ENCODE measurements at places on chromosomes 16 and 17.

GRCh38 chr16:35687071-35687470 is 2227.7 kb downstream of the TP53TG3F start:
- no peak for DNase-seq

DNA sequence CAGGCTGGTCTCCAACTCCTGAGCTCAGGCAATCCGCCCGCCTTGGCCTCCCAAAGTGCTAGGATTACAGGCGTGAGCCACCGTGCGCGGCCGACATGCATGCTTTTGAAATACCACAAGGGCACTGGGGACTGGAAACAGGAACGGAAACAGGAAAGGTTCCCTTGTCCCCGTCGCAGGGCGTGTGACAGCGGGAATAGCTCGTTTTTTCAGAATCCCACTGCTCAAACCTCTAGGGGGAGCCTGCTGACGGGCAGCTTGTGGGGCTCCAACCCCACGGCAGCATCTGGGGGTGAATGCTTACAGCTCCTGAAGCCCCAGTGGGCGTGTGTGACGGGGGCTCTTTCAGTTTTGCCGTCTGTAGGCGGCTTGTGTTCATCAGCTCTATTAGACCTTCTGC is 18.8 kb upstream of the ASGR2 start:
- DNase-seq: no peak

- DNase-seq: no peak
Observed at GRCh38 chr17:2798678-2799077, 2.4 kb downstream of the RAP1GAP2 start.

GRCh38 chr17:43356999-43357398 is 41.8 kb upstream of the ARL4D start:
- DNase-seq: peak; percentile 86
